ENCODE measurements at places on chromosomes 5 and 9. TPM values are rescaled to one million over a fixed set of nuclear protein-coding genes. Genes with fewer than 3 reads are reported as not detected.

DNA sequence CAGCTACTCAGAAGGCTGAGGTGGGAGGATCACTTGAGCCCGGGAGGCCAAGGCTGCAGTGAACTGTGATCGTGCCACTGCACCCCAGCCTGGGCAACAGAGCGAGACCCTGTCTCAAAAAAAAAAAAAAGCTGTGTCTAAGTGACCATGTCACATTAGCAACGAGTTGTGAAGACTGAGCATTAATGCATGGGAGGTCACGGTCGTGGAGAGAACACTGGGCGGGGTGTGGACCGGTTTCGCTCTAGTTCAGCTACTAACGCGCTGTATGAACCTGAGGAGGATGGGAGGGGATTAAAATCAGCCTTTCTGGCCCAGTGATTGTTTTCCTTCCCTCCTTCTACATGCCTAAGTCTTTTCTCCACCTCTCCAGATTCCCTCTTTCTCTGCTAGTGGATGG is 56.7 kb upstream of the CARTPT start:
- no peak for DNase-seq

GRCh38 chr5:2168601-2169429 is 286.1 kb upstream of the IRX4 start:
- no peak for DNase-seq

DNA sequence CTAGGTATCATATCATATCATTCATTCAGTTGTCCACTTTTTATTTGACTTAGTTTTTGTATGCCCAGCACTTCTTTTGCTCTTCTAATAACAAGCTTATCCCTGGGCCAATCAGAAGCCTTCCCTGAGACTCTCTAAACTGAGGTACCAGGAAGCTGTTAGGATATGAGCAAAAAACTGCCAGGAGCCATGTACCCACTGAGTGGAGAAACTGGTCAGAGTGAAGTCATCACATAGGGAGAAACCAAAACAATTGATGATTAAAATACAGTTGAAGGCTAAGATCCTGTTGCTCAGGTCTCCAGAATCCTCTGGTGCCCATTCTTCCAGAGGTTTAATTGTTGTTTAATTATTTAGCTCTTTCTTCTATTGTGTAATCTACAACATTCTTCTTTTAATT is 120.2 kb downstream of the KIAA0825 start:
- no peak for DNase-seq

DNA sequence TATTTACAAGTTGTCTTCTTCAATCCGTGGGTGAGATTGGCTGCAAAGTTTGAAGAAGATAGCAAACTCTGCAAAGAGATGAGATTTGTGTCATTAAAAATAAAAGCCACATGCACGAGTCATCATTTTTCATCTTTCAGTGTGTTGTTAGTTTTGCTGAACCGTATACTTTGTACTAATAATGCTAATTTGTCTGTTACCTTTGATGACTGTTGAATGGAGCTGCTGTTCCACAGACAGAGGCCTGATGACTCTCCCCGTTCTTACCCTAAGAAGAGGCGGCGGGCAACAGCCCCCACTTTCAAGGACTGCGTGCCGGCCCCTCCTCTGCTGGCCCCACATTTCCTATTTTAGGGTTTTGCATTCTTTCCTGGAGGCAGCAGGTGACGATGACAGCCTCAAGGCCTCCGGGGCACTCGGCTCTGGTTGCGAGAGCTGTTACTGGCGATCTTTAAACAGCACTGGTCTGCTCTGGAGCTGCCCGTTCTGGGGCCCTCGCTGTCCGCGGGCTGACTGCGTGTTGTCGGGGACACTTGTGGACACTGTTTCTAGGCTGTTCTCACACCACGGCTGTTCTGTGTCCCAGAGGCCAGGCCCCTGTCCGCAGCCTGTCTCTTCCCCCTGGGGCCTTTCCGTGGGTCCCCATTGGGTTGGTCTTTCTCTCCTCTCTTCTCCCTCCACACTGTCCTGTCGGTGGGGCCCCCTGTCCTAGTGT is 35.1 kb downstream of the NDUFS6 start:
- DNase-seq: no peak

DNA sequence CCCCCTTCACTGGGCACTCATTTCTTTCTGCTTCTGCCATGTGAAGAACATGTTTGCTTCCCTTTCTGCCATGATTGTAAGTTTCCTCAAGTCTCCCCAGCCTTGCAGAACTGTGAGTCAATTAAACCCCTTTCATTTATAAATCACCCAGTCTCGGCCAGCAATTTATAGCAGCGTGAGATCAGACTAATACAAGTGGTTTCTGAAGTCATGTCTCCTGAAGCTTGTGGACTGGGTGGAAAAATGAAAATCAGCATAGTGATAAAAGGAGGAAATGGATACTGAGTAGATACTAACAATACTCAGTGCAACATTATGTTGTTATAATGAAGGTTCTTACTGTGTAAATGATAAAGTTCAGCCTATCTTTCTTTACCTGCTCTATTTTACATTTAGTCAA is 35.1 kb downstream of the NNT start:
- DNase-seq: no peak

- DNase-seq: no peak
Measured at GRCh38 chr5:148585988-148586387, 68.3 kb downstream of the HTR4 start.

- peak; percentile 75 for DNase-seq
Measured at GRCh38 chr9:130846487-130847305, 11.6 kb downstream of the ABL1 start.

GLE1 gene
- 21.7 TPM for polyA plus RNA-seq

- no peak for DNase-seq
Measured at GRCh38 chr9:113221800-113222481, 597 bp downstream of the SLC31A1 start.

Measured in muscle of back (tissue), 13 donors.